ENCODE measurements at places on chromosomes 11 and 22. TPM values are rescaled to one million over a fixed set of nuclear protein-coding genes. Genes with fewer than 3 reads are reported as not detected.

Gene ASRGL1
- 2.9 TPM for total RNA-seq

Gene RBMXL2
- total RNA-seq = not detected

Gene RPS25
- 1,479 TPM for total RNA-seq

Gene APOBEC3A
- total RNA-seq = not detected

Gene PHOX2A
- total RNA-seq = not detected

Gene ENTHD1
- total RNA-seq = not detected

Gene HTATIP2
- 199 TPM for total RNA-seq

Gene IRAG1
- total RNA-seq = not detected

Gene DEFB131B
- total RNA-seq = not detected

Gene TRIM21
- total RNA-seq = 8.0 TPM

Gene CYB5R2
- 3.6 TPM for total RNA-seq

Gene TNNI2
- not detected for total RNA-seq

Gene SCUBE1
- 5.3 TPM for total RNA-seq

Gene CHRM1
- not detected for total RNA-seq

Gene ALDH3B2
- total RNA-seq = not detected

Gene EED
- total RNA-seq = 10.7 TPM

Gene YAP1
- total RNA-seq = 49.6 TPM

Gene CDCA5
- total RNA-seq = 20.3 TPM

Gene CRYBA4
- total RNA-seq = not detected

Gene PLAAT2
- total RNA-seq = not detected

Gene MMP13
- not detected for total RNA-seq

Gene PKDREJ
- total RNA-seq = not detected

Gene MS4A6A
- total RNA-seq = not detected

Gene GVQW3
- 2.5 TPM for total RNA-seq

Gene GPHA2
- total RNA-seq = not detected

Gene BDNF
- total RNA-seq = 78.3 TPM

Gene TTC36
- total RNA-seq = not detected

Gene SPDYC
- total RNA-seq = not detected

Gene RAG2
- total RNA-seq = not detected

Gene LMO2
- total RNA-seq = 0.20 TPM

Gene CRYBB3
- total RNA-seq = not detected

Gene NDUFV1
- 152 TPM for total RNA-seq

Gene TSPAN32
- not detected for total RNA-seq

Gene PTDSS2
- 23.7 TPM for total RNA-seq

Gene SELENOH
- 85.9 TPM for total RNA-seq

Gene OR6A2
- total RNA-seq = 0.23 TPM

Gene LRRC32
- 0.05 TPM for total RNA-seq

Gene MRGPRF
- total RNA-seq = not detected

Gene LINC01488
- not detected for total RNA-seq

Gene SLC35F2
- 37.4 TPM for total RNA-seq

Gene ARCN1
- total RNA-seq = 109 TPM

Gene HSPB2
- not detected for total RNA-seq

Gene RFPL2
- 0.63 TPM for total RNA-seq

Gene KRTAP5-8
- not detected for total RNA-seq

Gene C11orf16
- total RNA-seq = not detected

Gene OR52E6
- total RNA-seq = not detected

Gene DMC1
- 3.2 TPM for total RNA-seq

Gene WNT11
- total RNA-seq = not detected

Gene OR52I2
- total RNA-seq = not detected

Gene APOA5
- total RNA-seq = not detected

Gene HPS4
- 28.5 TPM for total RNA-seq

Gene PKNOX2
- not detected for total RNA-seq

Gene OR8D4
- not detected for total RNA-seq

Gene OR2AT4
- total RNA-seq = not detected

Gene KLHL35
- 4.7 TPM for total RNA-seq
